SJSA1 (cell line): ENCODE measurements at places on chromosomes 7 and 10. TPM values are rescaled to one million over a fixed set of nuclear protein-coding genes. Genes with fewer than 3 reads are reported as not detected.

GRCh38 chr10:107894516-107894915 is 730.0 kb upstream of the SORCS1 start:
- no peak for DNase-seq
- H3K4me3 ChIP-seq, result no peak overlapping the region
- no peaks in the 10 kb centered on the region for H3K36me3 ChIP-seq
- no peaks in the 10 kb centered on the region for H3K4me1 ChIP-seq
- H3K27ac ChIP-seq, result no peak overlapping the region

DNA sequence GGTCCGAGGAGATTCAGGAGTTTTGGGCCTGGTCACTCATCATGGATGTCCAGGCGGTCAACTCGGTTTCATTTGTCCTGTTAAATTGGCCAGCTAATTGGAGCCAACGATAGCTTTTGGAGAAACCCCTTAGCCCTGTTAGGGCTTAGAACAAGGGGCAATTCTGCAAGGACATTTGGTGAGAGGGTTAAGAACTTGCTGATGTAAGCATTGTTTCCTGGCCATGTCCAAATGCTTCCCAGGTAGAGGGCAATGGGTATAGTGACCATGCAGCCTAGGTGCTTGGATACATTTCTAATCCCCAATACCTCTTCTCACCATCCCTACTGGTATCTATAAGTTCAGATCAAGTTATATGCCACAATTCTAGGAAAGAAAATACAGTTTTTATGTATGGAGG is 131.5 kb downstream of the RPS24 start:
- no peaks in the 10 kb centered on the region for H3K27me3 ChIP-seq
- H3K27ac ChIP-seq, result no peak overlapping the region
- no peak for DNase-seq
- H3K36me3 ChIP-seq, result no peaks in the 10 kb centered on the region

DNA sequence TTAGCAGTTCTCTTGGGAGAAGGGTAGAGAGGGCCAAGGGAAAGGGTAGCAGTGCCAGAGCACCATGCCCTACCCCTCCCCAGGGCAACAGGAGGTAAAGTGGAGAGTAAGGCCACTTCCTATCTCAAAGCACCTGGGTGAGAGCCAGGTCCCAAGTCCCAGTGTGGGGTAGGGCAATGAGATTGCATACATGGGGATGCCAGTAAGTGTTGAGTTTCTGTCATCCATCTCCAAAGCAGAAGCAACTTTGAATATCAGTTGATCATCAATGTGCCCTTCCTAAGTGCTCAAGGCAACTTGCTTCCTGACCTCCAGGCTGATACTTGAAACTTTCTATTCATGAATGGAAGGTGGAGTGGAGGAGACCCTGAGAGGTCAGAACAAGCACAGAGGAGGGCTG is 2.2 kb upstream of the CAMK2G start:
- H3K4me3 ChIP-seq, result no peak overlapping the region
- H3K27ac ChIP-seq, result no peak overlapping the region
- H3K27me3 ChIP-seq, result no peaks in the 10 kb centered on the region
- peaks cover 12% of the 10 kb centered on the region; the same call in 1 of the 2 replicates for H3K36me3 ChIP-seq
- DNase-seq, result no peak

GRCh38 chr10:129465796-129466702 is 992 bp upstream of the MGMT start:
- peak overlapping the region; percentile 43 for H3K4me3 ChIP-seq
- H3K27ac ChIP-seq, result no peak overlapping the region
- no peaks in the 10 kb centered on the region for H3K27me3 ChIP-seq
- peaks cover 4% of the 10 kb centered on the region for H3K4me1 ChIP-seq
- no peaks in the 10 kb centered on the region for H3K36me3 ChIP-seq

GRCh38 chr7:98881561-98882315 is 3.4 kb downstream of the TRRAP start:
- no peak for DNase-seq
- no peaks in the 10 kb centered on the region for H3K27me3 ChIP-seq
- H3K27ac ChIP-seq, result no peak overlapping the region
- no peak overlapping the region for H3K4me3 ChIP-seq
- H3K36me3 ChIP-seq, result peaks cover 68% of the 10 kb centered on the region

DNA sequence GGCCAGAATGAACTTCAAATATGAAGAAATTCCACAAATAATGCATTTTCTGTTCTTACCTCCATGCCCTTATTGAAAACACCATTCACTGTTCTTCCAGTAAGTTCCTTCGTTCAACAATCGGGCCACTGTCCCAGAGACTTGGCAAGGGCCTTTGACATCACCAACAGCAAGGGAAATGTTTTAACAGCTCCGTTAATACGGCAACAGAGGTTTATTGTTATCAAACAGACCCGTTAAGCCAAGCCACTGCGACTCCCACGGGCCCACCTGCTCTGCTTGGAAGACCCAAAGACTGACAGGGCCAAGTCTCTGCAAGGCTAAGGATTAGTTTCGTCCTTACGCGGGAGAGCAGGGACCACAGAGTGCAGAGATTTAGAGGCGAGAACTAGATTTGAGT is 43.4 kb upstream of the LYZL1 start:
- no peak overlapping the region for H3K4me3 ChIP-seq
- no peak overlapping the region for H3K27ac ChIP-seq
- H3K27me3 ChIP-seq, result no peaks in the 10 kb centered on the region
- DNase-seq, result no peak

- no peaks in the 10 kb centered on the region for H3K4me1 ChIP-seq
- peaks cover 17% of the 10 kb centered on the region for H3K36me3 ChIP-seq
- H3K27ac ChIP-seq, result no peak overlapping the region
- DNase-seq, result no peak
Observed at GRCh38 chr10:73865459-73866442, 8.6 kb downstream of the CAMK2G start.

DNA sequence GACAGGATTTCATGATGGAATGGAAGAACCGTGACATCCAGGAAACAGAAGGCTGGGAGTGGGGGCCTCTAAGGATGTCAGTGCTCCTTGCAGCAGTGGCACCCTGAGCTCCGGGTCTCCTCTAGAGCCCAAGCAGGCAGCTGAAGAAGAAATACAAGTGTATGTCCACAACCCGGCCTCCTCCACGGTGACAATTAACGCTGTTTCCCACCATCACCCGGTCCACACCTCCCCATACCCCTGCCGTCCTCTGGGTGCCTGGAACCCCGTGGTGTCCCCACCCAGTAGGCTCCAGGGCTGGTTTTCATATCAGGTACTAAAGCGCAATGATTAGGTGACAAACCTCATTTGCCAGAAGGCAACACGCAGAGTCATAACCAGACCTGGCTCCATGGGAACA is 30.3 kb downstream of the GRID1 start:
- no peaks in the 10 kb centered on the region for H3K36me3 ChIP-seq
- no peak for DNase-seq
- no peaks in the 10 kb centered on the region for H3K4me1 ChIP-seq

DNA sequence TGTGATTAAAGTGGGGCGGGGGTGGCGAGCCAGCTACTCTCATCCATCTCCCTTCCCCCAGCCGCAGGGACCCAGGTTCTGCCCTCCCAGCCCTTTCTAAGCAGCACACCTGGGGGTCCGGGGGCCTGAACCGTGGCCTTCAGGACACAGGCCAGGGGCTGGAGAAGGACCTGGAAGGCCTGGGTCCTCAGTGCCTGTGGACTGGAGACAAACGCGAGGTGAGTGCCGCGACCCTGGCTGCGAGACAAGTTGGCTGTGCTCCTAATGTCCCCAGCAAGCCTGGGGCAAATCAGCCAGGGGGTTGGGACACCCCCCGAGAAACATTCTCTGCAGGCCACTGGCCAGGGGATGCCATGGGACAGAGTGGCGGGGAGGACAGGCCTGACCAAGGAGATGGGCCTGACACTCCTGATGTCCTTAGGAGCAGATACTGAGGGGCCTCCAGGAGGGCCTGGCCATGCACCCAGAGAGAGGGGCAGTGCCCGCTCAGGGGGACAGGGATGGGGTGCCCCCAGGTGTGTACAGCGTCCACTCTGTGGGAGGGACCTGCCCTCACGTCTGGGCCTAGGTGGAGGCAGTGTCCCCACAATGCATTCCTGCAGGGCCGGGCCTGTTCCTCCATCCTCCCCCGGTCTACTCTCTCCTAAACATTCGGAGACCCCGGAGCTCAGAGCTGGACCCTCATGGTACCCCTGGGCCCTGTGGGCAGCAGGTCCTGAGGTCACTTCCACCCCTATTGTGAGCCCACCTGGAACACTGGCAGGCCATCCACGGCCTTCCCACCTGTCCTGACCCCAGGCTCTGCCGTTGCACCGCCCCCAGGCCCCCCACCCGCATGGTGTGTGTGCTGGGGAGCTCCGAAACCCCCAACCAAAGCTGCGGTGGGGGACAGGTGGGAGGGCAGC is 13.1 kb downstream of the BRAT1 start:
- H3K27me3 ChIP-seq, result no peaks in the 10 kb centered on the region
- peaks cover 58% of the 10 kb centered on the region for H3K36me3 ChIP-seq
- no peak for DNase-seq
- H3K27ac ChIP-seq, result no peak overlapping the region
- no peaks in the 10 kb centered on the region for H3K4me1 ChIP-seq

DNA sequence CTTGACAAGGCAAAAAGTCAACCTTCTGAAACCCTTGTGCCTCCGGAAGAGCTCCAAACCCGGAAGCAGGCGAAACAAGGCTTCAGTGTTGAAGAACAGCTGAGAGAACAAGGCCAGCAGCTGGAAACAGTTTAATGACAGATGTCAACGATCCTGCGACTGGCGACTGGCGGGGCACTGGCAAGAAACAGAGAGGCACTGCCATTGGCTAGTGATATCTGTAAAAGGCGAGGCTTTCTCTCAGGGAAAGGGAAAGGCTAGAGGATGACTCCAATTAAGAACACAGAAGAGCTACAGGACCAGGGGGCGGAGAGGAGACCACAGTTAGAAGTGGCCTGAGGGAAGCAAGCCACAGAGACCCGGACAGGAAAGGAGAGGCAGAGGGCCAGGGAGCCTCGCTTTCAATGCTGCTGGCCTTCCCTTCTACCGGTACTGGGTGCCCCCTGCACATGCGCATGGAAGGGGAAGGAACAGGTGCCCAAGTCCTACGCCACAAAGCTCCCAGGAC is 19.4 kb downstream of the ITGB1 start:
- peaks cover 56% of the 10 kb centered on the region for H3K36me3 ChIP-seq
- no peak overlapping the region for H3K4me3 ChIP-seq
- peak; percentile 50 for DNase-seq
- H3K4me1 ChIP-seq, result peaks cover 50% of the 10 kb centered on the region
- H3K27ac ChIP-seq, result peak overlapping the region; percentile 3

- H3K27ac ChIP-seq, result no peak overlapping the region
- DNase-seq, result no peak
- no peaks in the 10 kb centered on the region for H3K36me3 ChIP-seq
- H3K4me1 ChIP-seq, result no peaks in the 10 kb centered on the region
- H3K27me3 ChIP-seq, result no peaks in the 10 kb centered on the region; the same call in 1 of the 2 replicates
Observed at GRCh38 chr7:28835800-28836199, 122.3 kb downstream of the TRIL start.

DNA sequence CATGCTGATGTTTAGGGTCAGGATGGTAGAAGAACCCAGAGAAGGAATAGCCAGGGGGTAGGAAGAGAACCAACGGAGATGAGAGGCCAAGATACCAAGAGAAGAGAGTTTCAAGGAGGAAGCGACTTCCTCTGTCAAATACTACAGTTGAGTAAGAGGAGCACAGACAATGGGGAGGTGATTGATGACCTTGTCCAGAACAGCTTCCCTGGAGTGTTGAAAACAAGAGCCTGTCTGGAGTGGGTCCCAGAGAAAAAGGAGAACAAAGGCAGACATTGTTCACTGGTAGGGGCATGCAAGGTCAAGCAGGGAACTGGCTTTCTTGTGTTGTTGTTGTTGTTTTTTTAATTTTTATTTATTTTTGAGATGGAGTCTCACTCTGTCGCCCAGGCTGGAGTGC is 9.6 kb upstream of the TRIM56 start:
- no peak for DNase-seq
- no peak overlapping the region for H3K27ac ChIP-seq

- H3K27ac ChIP-seq, result no peak overlapping the region
- no peaks in the 10 kb centered on the region for H3K27me3 ChIP-seq
- H3K36me3 ChIP-seq, result no peaks in the 10 kb centered on the region
- DNase-seq, result no peak
Observed at GRCh38 chr7:77940647-77941046, 142.1 kb downstream of the PHTF2 start.

GRCh38 chr7:1899196-1899595 is 229.1 kb downstream of the ELFN1 start:
- no peaks in the 10 kb centered on the region for H3K27me3 ChIP-seq
- no peaks in the 10 kb centered on the region for H3K4me1 ChIP-seq
- DNase-seq, result no peak
- H3K27ac ChIP-seq, result no peak overlapping the region

DNA sequence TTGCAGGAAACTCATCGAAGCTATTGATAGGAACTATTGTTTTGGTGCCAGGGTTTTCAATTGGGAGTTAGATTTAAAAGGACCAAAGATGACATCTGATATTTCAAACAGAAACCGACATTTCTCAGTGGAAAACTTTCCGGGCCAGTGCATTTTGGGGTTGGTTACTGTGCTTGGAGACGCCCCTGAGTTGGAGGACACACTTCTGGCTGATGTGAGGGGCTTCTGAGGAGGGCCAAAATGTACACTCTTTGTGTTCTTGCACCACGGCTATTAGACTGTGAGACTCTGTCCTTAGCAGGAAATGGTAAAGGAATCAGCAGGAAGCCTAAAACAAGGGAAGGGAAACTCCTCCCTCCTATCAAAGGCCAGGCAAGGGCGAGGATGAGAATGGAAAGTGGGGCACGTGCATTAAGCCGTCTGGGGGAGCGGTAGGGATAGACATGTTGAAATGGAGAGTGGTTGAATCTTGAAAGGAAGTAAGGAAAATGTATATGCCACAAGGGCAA is 1.8 kb upstream of the SRGN start:
- no peaks in the 10 kb centered on the region for H3K27me3 ChIP-seq
- H3K27ac ChIP-seq, result no peak overlapping the region
- H3K36me3 ChIP-seq, result 0 out of 2 replicates have a peak, but pooled peaks cover 5% of the 10 kb centered on the region
- H3K4me3 ChIP-seq, result no peak overlapping the region
- no peak for DNase-seq
- H3K4me1 ChIP-seq, result peaks cover 24% of the 10 kb centered on the region

GRCh38 chr7:81698965-81699364 is 70.9 kb downstream of the HGF start:
- H3K4me1 ChIP-seq, result no peaks in the 10 kb centered on the region
- no peaks in the 10 kb centered on the region for H3K36me3 ChIP-seq
- H3K27me3 ChIP-seq, result no peaks in the 10 kb centered on the region
- H3K27ac ChIP-seq, result no peak overlapping the region
- DNase-seq, result no peak

GRCh38 chr7:44398953-44399574 is 73.7 kb upstream of the CAMK2B start:
- no peak for DNase-seq
- H3K27me3 ChIP-seq, result no peaks in the 10 kb centered on the region
- no peak overlapping the region for H3K4me3 ChIP-seq
- peaks cover 35% of the 10 kb centered on the region for H3K4me1 ChIP-seq

GRCh38 chr7:103879411-103879810 is 110.0 kb downstream of the RELN start:
- H3K27me3 ChIP-seq, result no peaks in the 10 kb centered on the region
- H3K36me3 ChIP-seq, result no peaks in the 10 kb centered on the region
- DNase-seq, result no peak
- no peaks in the 10 kb centered on the region for H3K4me1 ChIP-seq
- H3K27ac ChIP-seq, result no peak overlapping the region

Gene SKIDA1
- total RNA-seq, result 0.72 and 1.7 TPM in 2 replicates

Gene AKR1C3
- 0.55 and 0.75 TPM in 2 replicates for total RNA-seq

Gene TACR2
- total RNA-seq, result not detected in 2 replicates

Gene TRIM50
- total RNA-seq, result not detected in 2 replicates

Gene SDK1
- 8.7 and 33.8 TPM in 2 replicates for total RNA-seq

Gene ACBD7
- total RNA-seq, result 7.3 and 9.1 TPM in 2 replicates

Gene IGFBP1
- total RNA-seq, result not detected in 2 replicates

Gene TMEM213
- not detected in 2 replicates for total RNA-seq

Gene OR9A2
- not detected in 2 replicates for total RNA-seq

Gene SFTPA1
- not detected in 2 replicates for total RNA-seq

Gene NPS
- total RNA-seq, result not detected in 2 replicates

Gene PAOX
- total RNA-seq, result 8.7 and 9.9 TPM in 2 replicates

Gene CUTC
- total RNA-seq, result 29.5 and 35.0 TPM in 2 replicates

Gene FAM13C
- total RNA-seq, result 0.03 TPM in 1 of 2 replicates, not detected in the other
